ENCODE measurements at places on chromosomes 16 and 17.

DNA sequence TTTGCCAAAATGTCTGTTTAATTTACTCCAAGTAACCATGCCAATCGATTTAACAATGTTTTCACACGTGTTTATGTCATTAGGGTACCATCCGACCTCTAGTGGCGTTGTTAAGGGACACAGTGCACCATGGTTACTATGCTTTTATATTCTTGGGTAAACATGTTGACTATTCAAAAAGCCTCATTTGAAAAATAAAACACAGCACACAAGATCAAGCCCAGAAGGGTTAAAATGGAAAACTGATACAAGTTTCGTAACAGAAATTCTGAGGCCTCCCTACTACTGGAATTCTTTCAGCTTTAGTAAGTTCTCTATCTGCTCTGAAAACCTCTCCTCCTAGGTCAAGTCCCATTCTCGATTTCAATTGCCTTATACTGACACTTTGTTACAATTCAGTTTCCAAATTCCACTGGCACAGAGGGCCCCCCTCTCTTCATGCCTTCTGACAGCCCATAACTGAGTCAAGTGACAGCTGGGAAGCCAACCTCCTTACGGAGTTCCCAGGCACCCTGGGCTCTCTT lies 2.1 kb downstream of the CFAP20 start:
- DNase-seq, result no peak

- DNase-seq, result no peak
Observed at GRCh38 chr16:19857593-19858339, 26.9 kb downstream of the GPRC5B start.

- DNase-seq, result no peak
Observed at GRCh38 chr16:89843409-89844350, 15.4 kb downstream of the SPIRE2 start.

GRCh38 chr17:11917415-11917814 lies 79.9 kb downstream of the ZNF18 start:
- DNase-seq, result no peak

GRCh38 chr17:81391293-81391935 lies 3.8 kb upstream of the BAHCC1 start:
- DNase-seq, result no peak

- no peak for DNase-seq
Observed at GRCh38 chr16:57473176-57473840, 10.8 kb downstream of the POLR2C start.

DNA sequence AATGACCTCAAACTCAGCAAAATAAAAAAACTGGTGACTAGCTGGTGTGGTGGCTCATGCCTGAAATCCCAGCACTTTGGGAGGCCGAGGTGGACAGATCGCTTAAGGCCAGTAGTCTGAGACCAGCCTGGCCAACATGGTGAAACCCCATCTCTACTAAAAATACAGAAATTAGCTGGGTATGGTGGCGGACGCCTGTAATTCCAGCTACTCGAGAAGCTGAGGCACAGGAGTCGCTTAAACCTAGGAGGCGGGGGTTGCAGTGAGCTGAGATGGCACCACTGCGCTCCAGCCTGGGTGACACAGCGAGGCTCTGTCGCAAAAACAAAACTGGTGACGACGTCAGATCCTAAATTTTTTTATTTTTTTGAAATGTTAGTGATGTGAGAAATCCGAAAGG lies 82.6 kb upstream of the TOB1 start:
- DNase-seq, result no peak

- no peak for DNase-seq
Observed at GRCh38 chr16:6749698-6750097, 582.9 kb upstream of the RBFOX1 start.

DNA sequence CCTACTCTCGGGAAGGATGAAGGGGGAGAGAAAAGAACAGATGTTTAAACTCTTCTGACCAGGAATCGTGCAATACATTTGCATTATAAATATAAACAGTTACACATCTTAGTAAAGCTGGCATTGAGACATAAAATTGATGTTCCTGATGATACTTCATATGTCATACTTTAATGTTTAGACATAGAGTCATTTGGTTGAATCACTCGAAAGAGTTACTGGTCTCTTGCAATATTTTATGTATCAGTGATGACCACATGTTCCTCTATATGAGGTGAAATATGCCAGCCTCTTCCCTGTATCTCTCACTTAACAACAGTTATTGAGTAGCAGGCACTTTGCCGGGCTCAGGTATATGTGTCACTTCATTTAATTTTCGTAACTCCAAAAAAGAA lies 49.7 kb upstream of the PMFBP1 start:
- DNase-seq, result no peak

GRCh38 chr17:14672830-14673229 lies 371.9 kb downstream of the HS3ST3B1 start:
- no peak for DNase-seq

Measured in activated T-cell treated with anti-CD3 and anti-CD28 coated beads for 24 hours (primary cell).